C1 segment of cervical spinal cord (tissue), 14 donors: ENCODE measurements at places on chromosomes 7 and 10.
A peak's percentile ranks its signal among the peaks of the same experiment; 100 is the strongest.

GRCh38 chr10:46514431-46514861 is 42.0 kb downstream of the GPRIN2 start:
- no peak for DNase-seq

DNA sequence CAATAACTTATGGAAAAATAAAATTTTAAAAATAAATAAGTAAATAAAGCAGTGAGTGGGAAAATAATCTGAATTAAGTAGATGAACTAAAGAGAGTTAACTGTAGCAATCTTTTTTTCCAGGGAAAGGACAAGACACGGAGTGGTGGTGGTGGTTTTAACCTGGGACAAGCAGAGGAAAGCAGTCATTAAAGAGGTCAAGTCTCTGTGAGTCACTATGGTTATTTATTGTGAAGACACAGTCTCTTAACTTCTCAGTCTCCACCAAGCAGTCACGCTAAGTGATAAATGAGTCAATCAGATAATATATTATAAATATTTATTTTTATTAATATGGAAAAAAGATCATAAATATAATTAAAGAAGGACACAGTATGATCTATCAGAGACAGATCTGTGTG is 228.1 kb upstream of the MEOX2 start:
- no peak for DNase-seq

GRCh38 chr7:71442492-71443190 is 310.7 kb downstream of the GALNT17 start:
- DNase-seq = no peak

- no peak for DNase-seq
These were observed 65.1 kb upstream of the SFMBT2 start for GRCh38 chr10:7475939-7476338.

- DNase-seq = no peak
These were observed 66.8 kb downstream of the MINDY4 start for GRCh38 chr7:30838008-30838407.

GRCh38 chr7:39746103-39746819 is 122.9 kb downstream of the RALA start:
- peak; percentile 52 for DNase-seq
